ENCODE measurements at places on chromosomes 3 and 15.

GRCh38 chr15:57343498-57343897, 32.8 kb upstream of the CGNL1 start:
- DNase-seq, result no peak

- DNase-seq, result no peak
Measured at GRCh38 chr3:159829539-159830227, 159.0 kb upstream of the IL12A start.

- no peak for DNase-seq
Measured at GRCh38 chr3:152243301-152243711, 25.4 kb upstream of the MBNL1 start.

DNA sequence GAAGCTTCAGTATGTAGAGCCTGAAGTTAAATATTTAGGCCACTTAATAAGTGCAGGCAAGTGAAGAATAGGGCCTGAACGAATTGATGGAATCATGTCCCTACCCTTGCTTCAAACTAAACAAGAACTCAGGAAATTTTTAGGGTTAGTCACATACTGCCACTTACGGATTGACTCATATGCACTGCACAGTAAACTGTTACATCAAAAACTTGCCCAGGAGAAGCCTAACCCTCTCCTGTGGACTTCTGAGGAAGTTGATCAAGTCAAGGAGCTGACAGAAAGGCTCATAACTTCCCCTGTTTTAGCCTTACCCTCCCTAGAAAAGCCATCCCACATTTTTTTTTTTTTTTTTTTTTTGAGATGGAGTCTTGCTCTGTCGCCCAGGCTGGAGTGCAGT, 20.6 kb upstream of the KBTBD12 start:
- DNase-seq, result no peak

DNA sequence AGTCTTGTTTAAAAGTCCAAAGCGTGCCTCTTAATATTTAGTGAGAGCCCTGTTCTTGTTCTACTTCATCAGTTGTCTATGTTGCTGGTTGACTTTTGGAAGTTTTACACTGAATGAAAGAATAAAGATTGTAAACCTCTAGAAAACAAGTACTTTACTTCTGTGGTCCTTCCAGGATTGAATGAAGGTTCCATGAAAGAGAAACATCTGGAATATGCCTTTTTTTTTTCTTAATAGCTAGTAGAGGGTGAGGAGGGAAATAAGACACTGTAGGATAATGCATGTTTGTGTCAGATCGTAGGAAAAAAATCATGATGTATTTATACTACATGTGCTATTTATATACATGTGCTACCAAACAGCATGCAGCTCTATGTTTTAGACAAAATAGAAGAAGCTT, 203.0 kb downstream of the GHSR start:
- no peak for DNase-seq

DNA sequence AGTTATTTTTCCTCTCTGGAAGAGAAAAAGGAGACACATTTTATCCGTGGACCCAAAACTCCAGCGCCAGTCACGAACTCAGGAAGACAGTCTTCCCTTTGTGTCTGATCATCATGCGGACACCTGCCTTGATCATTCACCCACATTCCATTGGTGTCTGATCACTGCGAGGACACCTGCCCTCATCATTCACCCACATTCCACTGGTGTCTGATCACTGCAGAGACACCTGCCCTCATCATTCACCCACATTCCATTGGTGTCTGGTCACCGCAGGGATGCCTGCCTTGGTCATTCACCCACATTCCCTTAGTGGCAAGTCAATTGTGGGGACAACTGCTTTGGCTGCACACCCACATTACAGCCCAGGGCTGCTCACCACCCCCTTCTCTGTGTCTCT, 148.9 kb downstream of the ROBO1 start:
- no peak for DNase-seq

GRCh38 chr3:104069114-104069513, 1297.6 kb upstream of the ALCAM start:
- no peak for DNase-seq

- no peak for DNase-seq
Measured at GRCh38 chr3:42804831-42805132, 492 bp upstream of the HIGD1A start.

DNA sequence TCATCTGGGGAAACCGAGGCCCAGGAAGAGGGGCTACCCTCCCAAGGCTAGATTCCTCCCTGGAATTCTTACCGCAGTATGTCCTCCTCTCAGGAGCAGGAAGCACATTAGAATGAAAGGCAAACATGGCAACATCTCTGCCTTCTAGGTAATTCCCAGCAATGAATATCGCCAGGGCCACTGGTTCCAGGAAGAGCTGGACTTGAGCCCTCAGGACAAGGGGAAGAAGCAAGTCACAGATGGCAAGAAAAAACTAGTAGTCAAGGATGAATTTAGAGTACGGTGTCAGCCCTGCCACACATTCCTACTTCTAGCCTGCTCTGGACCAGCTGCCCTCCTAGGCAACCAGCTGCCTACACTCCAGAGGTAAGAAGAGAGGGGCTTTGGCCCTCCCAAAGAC, 42.9 kb downstream of the MEGF11 start:
- no peak for DNase-seq

- no peak for DNase-seq
Measured at GRCh38 chr3:64264501-64265109, 39.3 kb upstream of the PRICKLE2 start.

- no peak for DNase-seq
Measured at GRCh38 chr3:86991840-86992435, 989 bp upstream of the VGLL3 start.

- no peak for DNase-seq
Measured at GRCh38 chr3:194725346-194725745, 39.7 kb downstream of the FAM43A start.

GRCh38 chr15:86773736-86774135, 694.1 kb downstream of the AGBL1 start:
- DNase-seq, result no peak

- DNase-seq, result no peak
Measured at GRCh38 chr3:112047264-112047663, 12.7 kb downstream of the TMPRSS7 start.

DNA sequence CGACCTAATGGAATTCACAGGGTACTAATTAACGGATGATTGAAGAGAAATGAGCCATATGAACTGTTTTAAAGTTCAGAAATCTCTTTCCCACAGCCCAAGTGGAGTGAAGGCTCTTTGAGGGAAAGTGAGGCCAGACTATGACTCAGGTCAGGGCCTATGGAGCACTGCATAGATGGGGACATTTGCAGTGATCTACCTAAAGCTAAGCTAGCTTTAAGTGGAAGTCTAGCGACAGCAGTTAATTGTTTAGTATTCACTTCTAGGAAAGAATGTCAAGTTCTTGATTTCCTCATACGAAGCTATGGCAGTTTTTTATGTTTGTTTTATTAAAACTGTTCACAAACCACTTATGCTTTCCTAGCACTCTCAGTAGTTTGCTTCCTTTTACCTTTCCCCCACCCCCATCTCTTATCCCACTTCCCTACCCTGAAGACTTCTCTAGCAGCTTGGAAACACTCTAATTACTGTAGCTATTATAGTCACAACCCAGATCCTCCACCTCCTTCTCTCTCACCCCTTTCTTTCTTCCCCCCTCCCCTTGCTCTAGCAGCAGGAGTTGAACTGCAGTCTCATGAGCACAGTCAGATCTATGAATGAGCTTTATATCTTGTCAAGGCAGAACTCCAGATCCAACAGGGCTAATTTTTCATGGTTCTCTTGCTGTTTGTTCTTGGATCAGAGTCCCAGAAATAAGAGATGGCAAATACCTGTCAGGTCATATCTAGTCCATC, 6.2 kb downstream of the ZNF609 start:
- DNase-seq, result no peak

- DNase-seq, result no peak
Measured at GRCh38 chr3:143045639-143046038, 44.3 kb downstream of the U2SURP start.

DNA sequence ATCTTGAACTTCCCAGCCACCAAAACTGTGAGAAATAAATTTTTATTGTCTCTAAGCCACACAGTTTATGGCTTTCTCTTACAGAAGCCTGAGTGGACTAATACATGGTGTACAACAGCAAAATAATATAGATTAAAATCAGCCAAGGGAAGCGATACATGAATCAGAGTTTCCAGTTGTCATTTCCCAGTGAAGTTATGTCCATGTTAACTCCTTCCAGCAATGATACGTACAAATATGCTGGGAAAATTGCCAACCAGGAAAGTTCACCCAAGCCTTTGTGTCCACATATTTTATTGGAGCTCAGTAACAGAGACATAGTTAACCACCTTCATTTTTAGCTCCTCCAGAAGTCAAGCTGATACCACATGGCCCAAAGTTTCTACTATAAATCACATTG, 280.9 kb upstream of the KCNMB2 start:
- no peak for DNase-seq

Measured in retinal pigment epithelial cell (primary cell).